ENCODE measurements at places on chromosomes 3 and 15. TPM values are rescaled to one million over a fixed set of nuclear protein-coding genes. Genes with fewer than 3 reads are reported as not detected.

DNA sequence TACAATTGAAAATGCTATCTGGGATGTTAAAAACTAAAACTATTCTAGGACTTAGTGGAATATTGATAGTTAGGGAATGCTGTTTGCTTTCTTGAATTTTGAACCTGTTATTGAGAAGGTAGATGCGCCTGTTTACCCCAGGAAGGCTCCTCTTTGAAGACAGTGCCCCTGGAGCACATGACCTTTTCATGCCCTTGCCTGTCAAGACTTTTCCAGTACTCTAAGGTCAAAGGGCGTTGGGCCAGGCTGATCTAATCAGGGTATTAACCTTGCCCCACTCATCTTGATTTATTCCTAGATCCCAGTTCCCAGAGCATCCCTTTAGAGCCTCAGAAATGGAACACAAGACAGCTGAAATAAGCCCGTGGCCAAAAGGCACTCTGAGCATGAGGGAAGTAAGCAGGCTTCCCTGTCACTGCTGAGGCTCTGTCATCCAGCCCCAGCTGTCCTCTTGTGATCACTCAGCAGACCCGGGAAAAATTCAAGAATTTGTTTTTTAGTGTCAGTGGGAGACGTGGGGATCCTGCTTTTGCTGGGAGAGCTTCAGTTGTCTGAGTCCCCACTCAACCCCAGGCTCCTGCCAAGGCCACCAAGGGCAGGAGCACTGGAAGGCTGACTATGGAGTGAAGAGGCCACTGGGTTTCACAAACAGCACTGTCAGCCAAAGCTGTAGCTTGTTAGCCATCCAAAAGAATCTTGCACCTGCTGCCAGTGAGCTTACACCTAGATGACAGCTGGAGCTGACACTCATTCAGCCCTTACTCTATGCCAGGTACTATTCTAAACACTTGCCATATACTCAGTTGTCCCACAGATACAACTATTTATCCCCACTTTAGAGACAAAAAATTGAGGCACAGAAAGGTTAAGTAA lies 169.0 kb downstream of the PGPEP1L start:
- DNase-seq = no peak

GRCh38 chr15:56156877-56157276 lies 86.8 kb downstream of the RFX7 start:
- no peak for DNase-seq

CPB1 gene
- 6.2 TPM for total RNA-seq

NRG4 gene
- total RNA-seq = 1.0 TPM

DNA sequence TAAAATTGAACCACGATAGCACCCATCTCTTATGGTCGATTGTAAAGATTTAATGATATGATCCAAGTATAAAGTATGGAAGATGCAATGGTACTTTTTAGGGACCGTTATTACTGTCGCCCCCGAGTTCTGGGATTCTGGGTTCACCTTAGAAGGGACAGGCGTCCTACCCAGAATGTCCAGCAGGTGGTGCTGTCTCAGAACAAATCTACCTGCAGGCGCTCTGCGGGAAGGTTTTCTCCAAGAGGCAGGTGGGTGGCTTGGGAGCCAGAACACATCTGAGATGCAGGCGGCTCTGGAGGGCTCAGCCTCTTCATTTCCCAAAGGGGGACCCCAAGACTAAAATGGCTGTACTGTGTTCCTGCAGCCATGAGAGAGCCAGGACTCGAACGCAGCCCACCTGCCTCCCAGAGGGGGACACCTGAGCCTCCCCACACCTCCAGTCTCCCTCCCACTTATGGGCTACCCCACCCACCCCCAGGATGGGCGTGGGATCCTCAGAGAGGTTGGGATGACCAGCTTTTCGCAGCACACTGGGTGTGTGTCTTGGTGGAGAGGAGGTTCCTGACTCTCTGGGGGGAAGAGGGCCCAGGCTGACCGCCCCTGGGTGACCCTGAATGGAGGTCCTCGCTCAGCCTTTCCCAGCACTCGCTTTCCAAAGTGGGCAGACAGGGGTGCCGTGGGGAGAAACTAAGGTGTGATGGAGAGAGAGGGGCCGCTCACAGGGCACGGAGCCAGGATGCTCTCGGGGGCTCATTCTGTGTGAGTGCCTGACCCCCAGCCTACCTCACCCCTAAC lies 28.1 kb upstream of the CORO2B start:
- peak; percentile 48 for DNase-seq

STAC gene
- total RNA-seq = not detected

CNTN3 gene
- total RNA-seq = not detected

GRCh38 chr3:162525066-162525742 lies 1028.6 kb downstream of the OTOL1 start:
- DNase-seq = no peak

DNA sequence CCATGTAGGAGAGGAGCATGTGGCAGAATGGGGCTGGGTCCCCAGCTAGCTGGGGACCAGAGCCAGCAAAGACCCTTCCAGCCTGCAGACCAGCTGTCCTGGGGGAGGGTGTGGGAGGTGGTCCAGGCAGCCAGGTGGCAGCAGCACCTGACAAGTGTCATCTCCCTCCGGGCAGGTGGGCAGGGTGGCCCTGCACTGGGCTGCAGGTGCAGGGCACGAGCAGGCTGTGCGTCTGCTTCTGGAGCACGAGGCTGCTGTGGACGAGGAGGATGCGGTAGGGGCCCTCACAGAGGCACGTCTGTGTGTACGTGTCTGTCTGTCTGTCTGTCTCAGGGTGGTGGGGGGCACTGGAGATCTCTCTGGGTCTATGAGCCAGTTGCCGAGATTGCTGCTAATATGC lies 5.5 kb downstream of the ANKDD1A start:
- no peak for DNase-seq

ZNF385D gene
- total RNA-seq = not detected

NLGN1 gene
- total RNA-seq = not detected

All from HCT116 (cell line).